SHP77 treated with DMSO at 0.1 percent for 48 hours (cell line): ENCODE measurements at places on chromosomes 5 and 9.

- DNase-seq = no peak
Observed at GRCh38 chr9:74942801-74943200, 9.9 kb downstream of the C9orf40 start.

GRCh38 chr9:84471816-84472215, 131.3 kb upstream of the SLC28A3 start:
- DNase-seq = no peak

GRCh38 chr5:177300236-177300880, 3.2 kb downstream of the RAB24 start:
- DNase-seq = no peak

- peak; percentile 46 for DNase-seq
Observed at GRCh38 chr9:26567976-26568375, 324.6 kb downstream of the CAAP1 start.

- no peak for DNase-seq
Observed at GRCh38 chr5:40575921-40576320, 103.8 kb upstream of the PTGER4 start.

- DNase-seq = no peak
Observed at GRCh38 chr5:139822553-139823425, 27.2 kb downstream of the PSD2 start.

DNA sequence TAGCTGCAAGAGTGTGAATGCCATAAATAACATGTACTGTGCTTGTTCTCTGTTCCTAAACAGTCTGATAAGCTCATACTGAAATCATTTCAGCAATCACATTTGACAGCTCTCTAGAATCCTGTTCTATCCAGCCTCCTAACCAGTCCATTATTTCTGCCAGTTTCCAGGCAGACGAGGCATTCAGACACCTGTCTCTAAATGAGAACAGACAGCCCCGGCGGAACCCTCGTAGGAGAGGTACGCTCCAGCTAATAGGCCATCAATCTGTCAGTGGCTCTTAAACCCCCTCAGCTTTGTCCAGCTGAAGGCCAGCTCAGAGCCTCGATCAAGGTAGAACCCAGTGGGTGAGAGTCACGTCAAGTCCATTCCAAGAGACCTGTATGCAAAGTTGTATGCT, 272.3 kb downstream of the GLIS3 start:
- DNase-seq = no peak

- no peak for DNase-seq
Observed at GRCh38 chr9:99177576-99178366, 44.0 kb downstream of the ALG2 start.

DNA sequence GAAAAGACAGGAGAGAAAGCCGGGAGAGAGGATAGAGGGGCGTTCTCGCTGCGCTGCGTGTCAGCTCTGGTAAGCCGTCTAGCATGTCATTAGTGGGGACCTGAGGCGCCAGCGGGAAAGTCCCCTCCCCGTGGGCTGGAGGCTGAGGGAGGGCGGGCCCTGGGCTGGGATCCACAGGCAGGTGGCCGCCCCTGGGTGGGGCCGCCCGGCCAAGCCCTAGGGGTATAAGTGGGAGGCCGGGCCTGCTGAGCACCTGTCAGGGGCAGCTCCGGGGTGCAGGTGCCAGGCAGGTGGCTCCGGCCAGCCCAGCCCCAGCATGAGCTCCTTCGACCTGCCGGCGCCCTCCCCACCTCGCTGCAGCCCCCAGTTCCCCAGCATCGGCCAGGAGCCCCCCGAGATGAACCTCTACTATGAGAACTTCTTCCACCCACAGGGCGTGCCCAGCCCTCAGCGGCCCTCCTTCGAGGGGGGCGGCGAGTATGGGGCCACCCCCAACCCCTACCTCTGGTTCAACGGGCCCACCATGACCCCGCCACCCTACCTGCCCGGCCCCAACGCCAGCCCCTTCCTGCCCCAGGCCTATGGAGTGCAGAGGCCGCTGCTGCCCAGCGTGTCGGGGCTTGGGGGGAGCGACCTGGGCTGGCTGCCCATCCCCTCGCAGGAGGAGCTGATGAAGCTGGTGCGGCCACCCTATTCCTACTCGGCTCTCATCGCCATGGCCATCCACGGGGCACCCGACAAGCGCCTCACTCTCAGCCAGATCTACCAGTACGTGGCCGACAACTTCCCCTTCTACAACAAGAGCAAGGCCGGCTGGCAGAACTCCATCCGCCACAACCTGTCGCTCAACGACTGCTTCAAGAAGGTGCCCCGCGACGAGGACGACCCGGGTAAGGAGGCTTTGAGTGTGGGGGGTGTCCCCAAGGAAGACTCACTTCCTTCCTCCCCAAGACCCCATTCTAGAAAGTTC, at the start of gene FOXI1:
FOXI1 (plus strand) TSS at position 256 of the 970 bp plus-strand sequence; CDS start at position 317, 61 bp downstream.
- no peak for DNase-seq

DNA sequence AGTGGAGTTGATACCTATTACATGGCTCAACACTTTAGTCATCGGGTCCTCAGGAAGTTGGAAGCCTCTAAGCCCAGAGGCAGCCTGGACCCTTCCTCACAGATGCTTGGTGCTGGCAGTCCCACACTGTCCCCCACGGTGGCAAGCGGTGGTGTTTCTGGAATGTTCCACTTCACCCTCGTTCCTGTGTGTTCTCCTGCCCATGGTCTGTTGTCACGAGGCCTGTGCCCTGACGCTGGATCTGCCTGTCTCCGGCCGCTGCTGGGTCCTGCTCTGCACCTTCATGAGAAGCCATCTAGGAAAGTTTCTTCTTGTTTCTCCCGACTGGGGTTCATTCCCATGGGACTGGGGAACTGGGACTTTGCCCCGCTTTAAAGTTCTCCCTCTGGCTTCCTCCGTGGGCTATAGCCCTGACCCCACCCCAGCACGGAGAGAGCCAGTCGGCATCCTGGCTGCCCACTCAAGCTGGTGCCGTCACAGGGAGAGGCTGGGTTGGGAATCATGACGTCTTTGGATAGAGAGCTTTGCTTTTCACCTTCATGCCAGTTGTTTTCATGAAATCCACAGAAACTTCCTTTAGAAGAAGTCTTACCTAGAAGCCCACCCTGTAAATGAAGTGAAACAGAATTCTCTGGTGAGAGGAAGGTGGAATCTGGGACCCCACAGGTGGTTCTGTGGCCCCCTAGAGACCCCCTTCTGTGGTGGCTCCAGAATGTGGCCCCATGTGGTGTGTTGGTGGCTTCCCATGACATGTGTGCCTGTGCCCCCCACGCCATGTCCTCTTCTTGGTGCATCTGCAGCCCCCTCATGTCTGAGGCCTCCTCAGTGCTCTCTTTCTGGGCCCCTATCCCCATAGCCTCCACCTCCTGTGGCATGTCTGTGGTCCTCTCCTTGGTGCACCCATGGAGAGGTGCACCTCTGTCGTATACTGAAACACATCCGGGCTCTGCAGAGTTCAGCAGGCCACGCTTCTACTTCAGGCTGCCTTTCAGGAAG, 43.8 kb downstream of the TRIP13 start:
- no peak for DNase-seq

GRCh38 chr9:95105519-95106287, 211.8 kb downstream of the FANCC start:
- no peak for DNase-seq
